ENCODE measurements at places on chromosomes 6 and 20.

GRCh38 chr20:47189060-47189459 lies 167.4 kb downstream of the ZMYND8 start:
- no peak for DNase-seq

DNA sequence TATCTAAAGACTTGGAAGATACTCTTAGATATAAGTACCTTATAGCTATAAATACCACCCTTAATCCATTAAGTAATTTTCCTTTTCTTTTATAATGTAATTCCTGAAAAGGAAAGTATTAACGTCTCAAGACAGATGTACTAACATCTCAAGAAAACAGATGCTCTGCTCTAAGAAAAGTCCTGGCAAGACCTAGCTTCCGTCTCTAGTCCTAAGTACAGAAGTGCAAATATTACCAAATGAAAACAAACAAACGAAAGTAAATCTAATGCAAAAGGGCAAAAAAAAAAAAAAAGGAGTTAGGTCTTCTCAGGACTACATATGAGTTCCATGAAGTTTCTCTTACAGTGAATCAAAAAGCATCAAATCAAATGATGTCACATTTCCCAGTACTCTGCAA lies 106.8 kb upstream of the PDE10A start:
- DNase-seq: no peak

GRCh38 chr6:142561511-142562265 lies 259.9 kb downstream of the ADGRG6 start:
- DNase-seq: no peak

- no peak for DNase-seq
Observed at GRCh38 chr6:42113936-42114636, 28.3 kb downstream of the C6orf132 start.

- no peak for DNase-seq
Observed at GRCh38 chr6:3077430-3077829, 9.1 kb downstream of the RIPK1 start.

DNA sequence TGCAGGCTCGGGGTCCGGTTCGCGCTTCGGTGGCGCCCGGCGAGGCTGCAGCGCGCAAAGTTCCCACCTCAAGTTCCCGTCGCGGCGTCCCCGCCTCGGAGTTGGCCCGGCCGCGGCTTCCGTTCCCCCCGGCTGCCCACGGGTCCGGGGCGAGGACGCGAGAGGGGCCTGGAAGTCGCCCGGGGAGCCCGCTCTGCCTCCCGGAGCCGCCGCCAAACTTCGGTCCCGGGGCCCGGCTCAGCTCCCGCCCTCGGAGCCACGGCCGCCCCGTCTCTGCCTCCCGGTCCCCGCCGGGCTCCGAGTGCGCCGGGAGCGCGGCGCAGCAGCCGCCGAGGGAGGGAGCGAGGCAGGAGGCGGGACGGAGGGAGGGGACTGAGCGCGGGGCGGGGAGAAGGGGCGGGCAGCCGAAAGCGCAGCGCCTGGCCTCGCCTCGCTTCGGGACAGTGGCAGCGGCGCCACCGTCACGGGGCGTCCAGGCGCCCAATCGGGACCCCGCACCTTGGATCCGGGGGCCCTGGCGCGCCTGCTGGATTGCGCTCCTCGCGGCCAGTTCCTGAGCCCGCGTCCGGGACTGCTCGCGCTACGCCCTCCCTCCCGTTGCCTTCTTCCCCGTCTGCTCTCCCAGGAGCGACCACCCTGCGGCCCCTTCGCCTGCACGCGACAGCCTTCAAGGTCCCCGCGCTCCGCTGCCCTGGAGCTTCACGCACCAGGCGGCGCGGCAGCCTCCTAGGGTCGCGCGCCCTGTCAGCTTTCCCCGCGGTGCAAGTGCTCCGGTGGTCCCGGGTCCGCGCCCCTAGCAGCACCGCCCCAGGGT lies at the start of gene KCNG1:
Gene KCNG1, minus strand, starts transcription at position 305 of the 814 bp plus-strand sequence. CDS start 12,769 bp downstream, outside the sequence.
- DNase-seq: peak; percentile 68

DNA sequence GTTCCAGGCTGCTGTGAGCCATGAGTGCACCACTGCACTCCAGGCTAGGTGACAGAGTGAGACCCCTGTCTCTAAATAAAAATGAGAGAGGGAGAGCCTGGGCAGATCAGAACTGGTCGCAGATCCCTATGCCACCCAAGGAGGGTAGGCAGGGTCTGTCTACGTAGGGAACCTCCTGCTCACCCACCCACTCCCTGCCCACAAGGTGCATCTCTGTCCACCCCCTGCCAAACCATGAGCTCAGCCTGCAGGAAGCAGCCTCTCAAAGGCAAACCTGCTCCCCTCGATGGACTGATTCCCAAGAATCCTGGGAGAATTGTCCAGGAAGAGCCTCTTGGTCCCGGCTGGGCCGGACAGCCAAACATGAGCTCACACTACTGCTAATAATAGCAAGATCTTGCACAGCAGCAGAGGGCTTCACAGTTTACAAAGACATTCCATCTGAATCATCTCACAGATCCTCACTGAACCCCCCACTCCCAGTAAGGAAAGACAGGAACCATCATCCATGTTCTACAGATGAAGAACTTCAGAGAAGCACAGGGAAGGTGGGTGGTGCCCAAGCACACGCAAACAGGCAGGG lies 27.8 kb upstream of the TLDC2 start:
- DNase-seq: no peak

DNA sequence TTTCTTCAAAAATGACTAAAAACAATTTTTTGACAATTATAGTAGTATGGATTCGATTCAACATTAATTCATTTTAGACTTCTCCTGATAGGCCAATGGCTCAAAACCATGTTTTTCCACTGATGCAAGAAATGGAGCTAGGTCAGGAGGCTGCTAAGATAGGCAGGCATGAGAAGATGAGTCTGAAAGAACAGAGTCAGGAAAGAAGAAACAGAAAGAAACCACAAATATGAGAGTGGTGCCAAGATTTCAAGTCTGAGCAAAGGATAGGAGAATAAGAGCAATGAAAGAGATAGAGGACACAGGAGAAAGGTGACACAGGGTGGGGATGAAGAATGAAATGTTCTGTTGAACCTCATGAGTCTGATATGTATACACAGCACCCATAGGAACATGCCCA lies 112.2 kb downstream of the TASP1 start:
- no peak for DNase-seq

- no peak for DNase-seq
Observed at GRCh38 chr6:133724726-133725125, 164.2 kb upstream of the TCF21 start.

DNA sequence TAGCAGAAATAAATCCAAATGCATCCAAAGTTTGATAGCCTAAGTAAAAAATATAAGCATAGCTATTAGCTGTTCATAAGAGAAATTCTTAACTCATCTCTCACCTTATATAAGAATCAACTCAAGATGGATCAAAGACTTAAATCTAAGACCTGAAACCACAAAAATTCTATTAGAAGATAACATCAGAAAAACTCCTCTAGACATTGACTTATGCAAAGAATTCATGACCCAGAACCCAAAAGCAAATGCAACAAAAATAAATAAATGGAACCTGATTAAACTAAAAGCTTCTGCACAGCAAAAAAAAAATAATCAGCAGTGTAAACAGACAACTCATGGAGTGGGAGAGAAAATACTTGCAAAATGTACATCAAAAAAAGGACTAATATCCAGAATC lies 184.3 kb downstream of the TFAP2A start:
- DNase-seq: no peak

DNA sequence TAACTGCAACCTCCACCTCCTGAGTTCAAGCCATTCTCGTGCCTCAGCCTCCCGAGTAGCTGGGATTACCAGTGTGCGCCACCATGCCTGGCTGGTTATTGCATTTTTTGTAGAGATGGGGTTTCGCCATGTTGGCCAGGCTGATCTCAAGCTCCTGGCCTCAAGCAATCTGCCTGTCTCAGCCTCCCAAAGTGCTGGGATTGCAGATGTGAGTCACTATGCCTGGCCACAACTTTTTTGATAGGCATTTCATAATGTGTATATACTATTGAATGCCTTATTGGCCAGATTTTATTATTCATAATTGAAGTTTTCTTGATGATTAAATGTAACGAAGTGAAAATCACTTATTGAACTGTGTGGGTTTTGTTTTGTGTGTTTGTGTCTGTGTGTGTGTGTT lies 27.9 kb downstream of the FIG4 start:
- no peak for DNase-seq

- DNase-seq: no peak
Observed at GRCh38 chr6:4301871-4302270, 166.5 kb upstream of the ECI2 start.

DNA sequence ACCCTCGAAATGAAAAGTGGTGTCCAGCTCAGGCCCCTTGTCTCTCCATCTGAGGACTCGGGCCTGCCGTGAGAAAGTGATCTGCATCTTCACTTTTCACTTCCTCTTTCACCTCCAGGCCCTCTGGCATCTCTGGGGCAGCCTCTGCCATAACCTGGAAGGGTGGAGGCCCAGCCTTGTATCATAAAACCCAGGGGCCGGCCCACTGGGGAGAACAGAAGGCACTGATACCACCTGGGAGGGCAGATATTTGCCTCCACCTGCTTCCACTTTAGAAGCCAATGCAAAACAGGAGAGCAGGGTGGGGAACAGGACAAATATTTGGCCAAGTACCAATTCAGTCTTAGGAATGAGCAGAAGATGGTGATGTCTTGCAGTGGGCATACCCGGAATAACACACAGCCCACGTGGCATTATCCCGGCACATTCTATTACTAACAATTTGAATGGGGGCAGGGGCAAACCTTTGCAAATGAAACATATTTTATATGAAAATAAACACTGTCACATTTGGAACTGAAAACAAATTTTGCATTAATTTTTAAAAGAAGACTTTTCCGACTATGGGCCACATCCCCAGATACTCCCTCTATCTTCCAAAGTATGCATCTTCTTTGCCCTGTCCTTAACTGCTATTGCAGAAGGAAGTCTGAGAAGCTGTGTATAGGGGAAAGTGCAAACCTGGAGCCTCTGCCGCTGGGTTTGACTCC lies 69.2 kb upstream of the TBC1D7 start:
- DNase-seq: no peak

DNA sequence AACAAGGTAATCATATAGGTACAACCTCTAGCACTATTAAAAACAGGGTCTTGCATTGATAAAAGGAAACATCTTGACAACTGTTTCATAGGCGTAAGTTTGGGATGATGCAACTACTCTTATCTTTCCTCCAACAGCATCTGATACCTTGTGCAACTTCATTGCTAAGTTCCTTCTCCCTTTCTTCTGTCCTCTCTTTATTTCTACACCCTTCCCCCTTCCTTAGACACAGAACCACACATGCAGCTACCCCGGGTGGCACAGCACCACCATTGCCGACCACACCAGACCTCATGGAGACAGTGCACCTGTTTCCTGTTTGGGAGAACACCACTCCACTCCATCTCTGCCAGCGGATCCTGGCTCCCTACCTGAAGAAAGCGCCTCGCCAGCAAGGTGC lies 14.4 kb downstream of the MYB start:
- DNase-seq: no peak

GRCh38 chr6:38034274-38034914 lies 214.9 kb downstream of the ZFAND3 start:
- DNase-seq: no peak

DNA sequence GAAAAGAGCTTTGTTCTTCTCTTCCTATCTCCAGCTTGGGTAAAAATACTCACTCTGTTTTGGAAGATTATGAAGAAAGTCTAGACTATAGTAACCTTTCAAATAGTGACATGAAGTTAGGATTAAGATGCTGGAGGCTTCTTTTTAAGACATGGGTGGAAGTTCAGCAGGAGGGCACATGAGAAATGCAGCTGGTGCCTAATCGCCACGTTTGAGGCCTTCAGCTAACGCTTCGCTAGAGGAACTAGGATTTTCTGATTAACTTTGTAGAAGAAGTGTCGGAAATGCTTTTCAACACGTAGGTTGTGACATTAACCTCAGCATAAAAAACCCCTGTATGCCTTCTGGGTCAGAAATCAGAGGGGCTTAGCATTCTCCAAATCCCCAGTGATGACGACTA lies 348.1 kb upstream of the MAP3K7 start:
- DNase-seq: no peak

GRCh38 chr6:73734832-73735453 lies 38.9 kb downstream of the CD109 start:
- DNase-seq: no peak

DNA sequence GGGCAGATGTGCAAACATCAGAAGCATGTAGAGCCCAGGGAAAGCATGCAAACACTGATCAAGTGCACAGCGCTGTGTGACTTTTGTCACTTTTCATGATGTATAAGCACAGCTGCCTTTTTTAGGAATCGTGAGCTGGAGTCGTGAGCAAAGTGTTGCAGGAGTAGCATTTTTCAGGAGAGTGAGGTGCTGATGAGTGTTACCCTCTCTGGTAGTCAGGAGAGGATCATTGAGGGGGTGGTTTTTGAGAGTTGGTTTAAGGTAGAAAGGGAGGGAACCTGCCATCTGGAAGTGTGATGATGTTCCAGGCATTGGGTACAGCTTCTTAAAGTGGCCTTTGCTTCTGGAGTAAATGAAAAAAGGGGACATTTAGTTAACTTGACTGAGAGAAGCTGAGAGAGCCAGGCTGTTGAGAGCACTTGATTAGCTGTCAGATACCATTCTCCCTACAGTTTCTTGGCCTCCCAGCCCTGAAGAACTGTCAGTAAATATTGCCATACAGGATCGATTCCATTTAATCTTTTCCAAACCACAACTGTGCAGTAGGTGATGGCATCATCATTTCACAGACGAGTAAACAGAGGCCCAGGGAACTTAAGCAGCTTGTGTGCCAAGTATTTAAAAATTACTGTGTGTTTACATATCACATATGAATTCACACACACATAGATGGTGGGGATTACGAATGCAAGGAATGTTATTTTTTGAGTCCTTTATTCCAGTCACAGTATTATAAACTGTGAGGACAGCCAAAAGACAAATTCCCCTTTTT lies 28.9 kb downstream of the TPD52L1 start:
- DNase-seq: no peak

DNA sequence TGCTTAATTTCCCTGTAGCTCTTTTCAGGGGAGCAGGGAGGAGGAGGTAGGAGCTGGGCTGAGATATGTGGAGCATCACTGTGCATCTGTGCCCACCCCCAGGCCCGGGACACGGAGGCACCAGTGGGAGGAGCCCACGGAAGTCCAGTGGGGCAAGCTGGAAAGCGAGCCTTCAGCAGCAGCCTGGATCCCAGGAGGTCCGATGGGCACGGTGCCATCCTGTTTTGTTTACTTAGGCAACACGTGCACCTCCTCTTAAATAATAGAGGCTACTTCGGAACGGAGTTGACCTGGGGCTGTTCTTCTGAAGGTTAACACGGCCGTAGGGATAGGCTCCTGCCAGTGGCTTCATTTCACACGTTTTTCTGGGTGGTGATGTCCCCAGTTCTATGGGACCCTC lies 51.6 kb downstream of the CDH4 start:
- no peak for DNase-seq

All from stimulated activated CD4-positive, alpha-beta T cell treated with anti-CD3 and anti-CD28 coated beads, Interleukin-12 subunit alpha, Interleukin-12 subunit beta, amount 100 ng/mL, for 48 hours (primary cell).